SJSA1 (cell line): ENCODE measurements at places on chromosomes 13 and 19.

- DNase-seq: no peak
- H3K27ac ChIP-seq: peak overlapping the region; percentile 44
- no peaks in the 10 kb centered on the region for H3K27me3 ChIP-seq
- peaks cover 4% of the 10 kb centered on the region; the same call in 1 of the 2 replicates for H3K4me1 ChIP-seq
- H3K36me3 ChIP-seq: peaks cover 34% of the 10 kb centered on the region
- peak overlapping the region; percentile 51 for H3K4me3 ChIP-seq
These were observed 926 bp downstream of the ZNF587 start for GRCh38 chr19:57850553-57851017.

DNA sequence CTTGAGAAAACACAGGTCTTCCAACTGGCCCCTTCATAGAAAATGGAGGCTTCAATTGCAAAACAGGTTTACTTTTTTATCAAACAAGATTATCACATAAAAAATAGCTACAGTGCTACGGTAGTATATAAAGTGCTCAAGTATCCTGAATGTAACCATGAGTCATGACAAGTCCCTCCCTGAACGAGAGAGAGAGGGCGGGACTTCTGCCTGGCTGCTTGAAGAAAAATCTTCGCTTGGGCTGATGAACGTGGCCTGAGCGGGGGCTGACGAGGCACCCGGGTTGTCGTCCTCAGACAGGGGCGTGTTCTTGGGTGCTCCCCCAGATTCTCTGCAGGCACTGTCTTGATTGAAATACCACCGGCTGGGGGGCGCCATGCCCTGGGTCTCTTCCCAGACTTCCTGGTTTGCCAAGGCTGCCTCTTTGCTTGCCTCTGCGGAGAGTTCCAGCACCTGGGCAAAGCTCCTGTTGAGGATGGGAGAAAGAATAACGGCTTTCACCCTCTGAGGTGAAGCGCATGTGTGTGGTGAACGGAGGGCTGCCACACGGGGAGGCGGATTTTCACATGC is 23.2 kb upstream of the CPAMD8 start:
- H3K4me3 ChIP-seq: no peak overlapping the region
- no peak overlapping the region for H3K27ac ChIP-seq
- DNase-seq: no peak
- H3K4me1 ChIP-seq: no peaks in the 10 kb centered on the region
- H3K27me3 ChIP-seq: no peaks in the 10 kb centered on the region
- peaks cover 51% of the 10 kb centered on the region for H3K36me3 ChIP-seq

DNA sequence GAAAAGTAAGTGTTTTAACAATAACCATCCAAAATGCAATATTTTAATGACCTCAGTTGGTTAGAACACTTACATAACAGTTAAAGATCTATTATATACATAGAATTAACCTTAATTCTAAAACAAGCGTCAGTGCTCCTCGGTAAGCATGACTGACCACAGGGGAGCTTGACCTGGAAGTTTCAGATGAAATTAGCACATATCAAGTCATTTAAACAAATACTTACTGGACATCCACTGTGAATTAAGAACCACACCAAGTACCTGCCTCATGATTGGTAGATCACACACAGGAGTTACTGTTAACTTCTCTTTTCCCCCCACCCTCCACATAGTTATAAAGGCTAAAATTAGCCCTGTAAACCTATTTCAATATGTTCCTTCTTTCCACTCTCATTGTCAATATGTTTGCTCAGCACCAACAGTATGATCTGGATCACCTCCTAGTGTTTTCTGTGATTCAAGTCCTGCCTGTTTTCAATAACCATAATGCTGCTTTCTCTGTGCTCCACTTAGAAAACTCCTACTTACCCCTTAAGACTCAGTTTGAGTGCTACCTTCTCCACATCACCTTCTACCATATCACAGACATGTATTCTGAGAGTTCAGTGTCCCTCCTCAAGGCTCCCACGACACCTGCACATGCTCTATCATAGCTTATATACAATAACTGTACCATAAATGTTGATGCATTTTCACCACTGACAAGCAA is 209.0 kb downstream of the VWA8 start:
- no peak overlapping the region for H3K27ac ChIP-seq
- DNase-seq: no peak
- H3K4me3 ChIP-seq: no peak overlapping the region
- no peaks in the 10 kb centered on the region for H3K36me3 ChIP-seq
- H3K4me1 ChIP-seq: no peaks in the 10 kb centered on the region

- no peaks in the 10 kb centered on the region for H3K36me3 ChIP-seq
- no peaks in the 10 kb centered on the region for H3K4me1 ChIP-seq
- H3K4me3 ChIP-seq: no peak overlapping the region
- H3K27ac ChIP-seq: no peak overlapping the region
These were observed 2.4 kb downstream of the MAG start for GRCh38 chr19:35294328-35294727.

GRCh38 chr13:43089912-43090498 is 66.6 kb downstream of the DNAJC15 start:
- peaks cover 20% of the 10 kb centered on the region for H3K4me1 ChIP-seq
- no peak overlapping the region for H3K4me3 ChIP-seq
- no peak overlapping the region for H3K27ac ChIP-seq

- no peaks in the 10 kb centered on the region for H3K27me3 ChIP-seq
- H3K36me3 ChIP-seq: no peaks in the 10 kb centered on the region
- no peak overlapping the region for H3K4me3 ChIP-seq
- no peak overlapping the region for H3K27ac ChIP-seq
These were observed 246.1 kb upstream of the DACH1 start for GRCh38 chr13:72113076-72113475.
